ENCODE measurements at places on chromosomes 6 and 20.

DNA sequence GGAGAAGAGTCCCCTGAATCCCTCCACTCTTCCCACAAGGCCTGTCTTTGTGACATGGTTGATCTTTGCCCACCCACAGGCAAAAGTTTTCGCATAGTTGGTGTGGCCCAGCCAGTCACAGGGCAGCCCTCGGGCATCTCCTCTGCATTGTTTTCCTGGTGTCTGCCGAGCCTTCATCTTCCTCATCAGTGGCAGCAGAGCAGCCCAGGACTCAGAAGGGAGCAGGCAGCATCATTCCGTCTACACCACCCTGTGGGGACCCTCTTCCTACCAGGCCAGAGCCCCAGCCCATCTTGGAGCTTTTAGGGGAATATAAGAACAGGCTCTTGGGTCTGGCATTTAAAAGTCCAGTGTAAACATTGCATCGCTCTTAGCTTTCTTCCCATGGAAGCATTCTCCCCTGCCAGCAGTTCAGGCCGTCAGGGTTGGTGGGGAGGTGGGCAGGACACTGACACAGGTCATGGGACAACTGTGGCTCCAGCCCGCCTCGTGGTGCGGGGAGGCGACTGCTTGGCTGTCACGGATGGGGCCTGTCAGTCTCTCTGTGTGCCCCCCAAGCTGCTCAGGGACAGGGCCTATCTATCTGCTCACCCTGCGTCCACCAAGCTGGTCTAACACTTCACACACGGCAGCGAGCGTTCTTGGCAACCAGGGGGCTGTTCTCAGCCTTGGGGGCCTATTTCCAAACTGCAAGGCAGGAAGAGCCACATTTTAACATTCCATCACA, 38.3 kb downstream of the PDRG1 start:
- DNase-seq = no peak

GRCh38 chr20:2301164-2301622, 5.4 kb downstream of the TGM3 start:
- DNase-seq = peak; percentile 99

GRCh38 chr20:2814076-2814475, 711 bp upstream of the C20orf141 start:
- DNase-seq = no peak

GRCh38 chr6:18330548-18331081, 56.5 kb upstream of the RNF144B start:
- no peak for DNase-seq

DNA sequence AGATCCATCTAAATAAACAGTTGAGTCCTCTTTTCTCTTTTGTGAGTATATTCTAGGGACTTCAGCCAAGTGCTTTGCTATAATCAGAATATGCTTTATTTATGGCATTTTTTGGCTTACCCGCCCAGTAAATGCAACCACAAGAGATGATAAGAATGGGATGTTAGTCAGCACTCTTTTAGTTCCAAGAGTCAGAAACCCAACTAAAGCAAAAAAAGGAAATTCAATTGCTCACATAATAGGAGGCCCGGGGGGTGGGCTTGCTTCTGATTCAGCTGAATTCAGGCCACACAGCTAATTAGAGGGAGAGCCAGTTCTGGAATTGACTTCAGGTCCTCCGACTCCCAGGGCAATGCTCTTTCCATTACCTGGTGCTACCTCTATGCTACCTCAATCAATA, 250.6 kb downstream of the FARS2 start:
- no peak for DNase-seq
